ENCODE measurements at places on chromosomes 12 and 14.
A peak's percentile ranks its signal among the peaks of the same experiment; 100 is the strongest.

DNA sequence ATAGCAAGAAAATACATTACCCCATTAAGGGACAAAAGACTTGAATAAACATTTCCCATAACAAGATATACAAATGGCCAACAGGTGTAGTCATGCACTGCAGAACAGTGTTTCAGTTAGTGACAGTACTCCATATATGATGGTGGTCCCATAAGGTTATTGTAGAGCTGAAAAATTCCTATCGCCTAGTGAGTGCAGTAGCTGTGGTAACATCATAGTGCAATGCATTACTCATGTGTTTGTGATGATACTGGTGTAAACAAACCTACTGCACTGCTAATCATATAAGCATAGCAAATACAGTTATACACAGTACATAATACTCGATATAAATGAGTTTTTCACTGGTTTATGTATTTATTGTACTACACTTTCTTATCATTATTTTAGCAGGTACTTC lies 168.7 kb downstream of the C12orf75 start:
- DNase-seq, result no peak

GRCh38 chr12:61267474-61267873 lies 992.7 kb upstream of the USP15 start:
- no peak for DNase-seq

DNA sequence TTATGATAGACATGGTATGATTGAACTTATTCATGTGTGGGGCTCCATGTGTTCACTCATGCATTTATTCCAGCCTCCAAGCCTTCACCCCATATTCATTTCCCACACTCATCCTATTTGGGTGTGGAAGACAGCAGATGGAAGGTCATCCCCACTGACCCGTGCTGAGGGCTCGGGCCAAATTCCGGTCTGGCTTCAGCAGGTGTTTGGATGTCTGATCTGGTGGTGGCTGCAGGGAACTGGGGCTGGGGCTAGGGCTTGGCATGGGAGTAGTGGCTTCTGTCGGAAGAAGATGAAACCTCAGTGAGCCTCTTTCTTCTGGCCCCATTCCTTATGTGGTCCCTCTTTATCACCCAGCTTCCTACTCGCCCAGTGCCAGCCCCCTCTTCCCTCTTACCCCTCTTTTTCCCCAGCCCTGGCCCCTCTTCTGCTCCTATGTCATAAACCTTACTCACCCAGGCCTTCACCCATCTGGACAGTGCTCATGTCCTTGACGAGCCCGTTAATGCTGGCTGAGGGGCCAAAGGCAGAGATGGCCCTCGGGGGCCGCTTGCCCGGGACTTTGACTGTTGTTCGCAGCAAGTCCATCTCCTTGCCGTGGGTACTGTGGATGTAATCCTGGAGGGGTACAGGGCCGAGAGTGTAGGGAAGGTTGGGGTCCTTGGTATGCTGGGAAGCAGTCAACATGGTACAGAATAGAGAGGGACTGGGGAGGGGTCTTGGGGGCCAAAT lies 8.0 kb downstream of the AGAP2 start:
- no peak for DNase-seq

- peak; percentile 24 for DNase-seq
Observed at GRCh38 chr12:121579190-121579791, 1.5 kb downstream of the KDM2B start.

DNA sequence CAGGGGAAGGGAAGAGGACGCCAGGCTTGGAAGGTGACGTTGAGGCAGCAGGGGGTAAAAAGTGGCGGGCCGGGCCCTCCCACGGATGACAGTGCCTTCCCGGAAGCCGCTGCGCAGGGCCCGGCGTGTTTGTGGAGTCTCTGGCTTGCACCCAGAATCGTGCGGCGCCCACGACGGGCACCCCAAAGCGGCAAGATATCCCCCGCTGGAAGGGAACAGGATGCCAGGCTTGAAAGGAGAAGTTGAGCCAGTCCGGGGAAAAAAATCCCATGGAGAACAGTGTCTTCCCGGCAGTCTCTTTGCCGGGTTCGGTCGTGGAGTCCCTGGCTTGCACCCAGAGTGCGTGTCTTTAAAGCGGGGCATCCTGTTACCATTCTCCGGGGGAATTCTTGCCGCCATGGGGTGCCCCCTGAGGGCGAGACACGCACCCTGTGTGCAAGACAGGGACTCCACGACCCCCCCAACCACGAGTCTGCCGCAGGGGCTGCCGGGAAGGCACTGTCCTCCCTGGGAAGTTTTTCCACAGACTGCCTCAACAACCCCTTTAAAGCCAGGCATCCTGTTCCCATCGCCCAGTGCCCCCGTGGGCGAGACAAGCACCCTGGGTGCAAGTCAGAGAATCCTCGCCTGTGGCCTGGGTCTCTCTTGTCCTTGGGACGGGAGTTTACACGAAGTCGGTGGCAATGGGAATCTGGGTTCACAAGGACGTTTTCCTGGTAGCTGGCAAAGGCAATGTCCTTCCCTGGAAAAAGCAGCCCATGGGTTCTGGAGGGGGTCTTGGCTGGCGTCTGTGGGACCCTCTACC lies 156.1 kb upstream of the ALG10B start:
- DNase-seq, result no peak

GRCh38 chr12:76936275-76937193 lies 57.7 kb upstream of the CSRP2 start:
- DNase-seq, result no peak

- no peak for DNase-seq
Observed at GRCh38 chr12:29751676-29752075, 32.1 kb downstream of the TMTC1 start.

- no peak for DNase-seq
Observed at GRCh38 chr14:22226381-22226780, 362.6 kb downstream of the DAD1 start.

GRCh38 chr12:98352218-98352811 lies 163.1 kb upstream of the TMPO start:
- no peak for DNase-seq

- DNase-seq, result no peak
Observed at GRCh38 chr14:89085231-89085731, 260.8 kb downstream of the TTC8 start.

DNA sequence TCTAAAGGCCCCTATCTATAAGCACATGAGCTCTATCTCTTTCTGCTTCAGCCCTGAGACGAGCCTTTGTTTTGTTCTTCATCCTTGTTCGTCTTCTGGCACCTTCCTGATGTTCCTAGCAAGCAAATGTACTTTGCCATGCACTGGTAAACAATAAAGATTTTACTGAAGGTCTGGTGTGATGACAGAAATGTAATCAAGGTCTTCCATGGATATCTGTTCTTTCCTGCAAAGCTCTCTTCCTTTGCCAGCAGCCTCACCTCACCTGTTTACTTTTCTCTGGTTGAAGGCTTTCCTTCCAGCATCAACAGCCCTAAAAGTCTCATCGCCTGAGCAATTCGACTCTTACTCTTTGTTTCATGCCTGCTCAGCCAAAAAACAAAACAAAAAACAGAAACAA lies 330.3 kb downstream of the PCNX1 start:
- DNase-seq, result no peak

DNA sequence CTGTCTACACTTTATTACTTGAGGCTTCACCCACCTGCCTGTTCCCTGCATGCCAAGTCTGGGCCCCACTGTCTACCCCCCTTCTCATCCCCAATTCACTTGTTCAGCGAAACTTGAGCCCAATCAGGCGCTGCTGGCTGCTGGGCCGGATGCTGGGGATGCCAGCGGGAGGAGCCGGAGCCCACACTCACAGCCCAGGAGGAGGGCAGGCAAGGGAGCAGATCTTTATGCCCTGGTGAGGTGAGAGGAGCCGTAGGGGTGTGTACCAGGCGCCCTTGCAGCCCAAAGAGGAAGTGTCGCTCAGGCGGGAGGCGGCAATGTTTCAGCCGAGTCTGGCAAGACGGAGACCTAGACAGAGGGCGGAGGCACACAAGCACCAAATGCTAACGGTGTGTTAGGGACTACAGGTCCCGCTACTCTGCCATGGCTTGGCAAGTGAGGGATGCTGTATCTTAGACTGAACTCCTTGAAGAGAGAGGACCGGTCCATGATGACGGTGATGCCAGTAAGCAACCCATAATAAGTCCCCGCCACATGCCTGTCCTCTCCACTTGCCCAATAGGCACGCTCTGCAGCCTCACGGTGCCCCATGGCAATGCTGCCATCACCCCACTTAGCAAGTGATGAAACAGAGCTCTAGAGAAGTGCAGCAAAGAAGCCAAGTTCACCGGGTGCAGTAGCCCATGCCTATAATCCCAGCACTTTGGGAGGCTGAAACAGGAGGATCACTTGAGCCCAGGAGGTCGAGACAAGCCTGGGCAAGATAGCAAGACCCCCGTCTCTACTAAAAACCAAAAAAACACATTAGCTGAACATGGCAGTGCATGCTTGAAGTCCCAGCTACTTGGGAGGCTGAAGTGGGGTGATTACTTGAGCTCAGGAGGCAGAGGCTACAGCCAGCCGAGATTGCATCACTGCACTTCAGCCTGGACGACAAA lies 41.6 kb downstream of the LRRC74A start:
- DNase-seq, result peak; percentile 13

GRCh38 chr12:6632026-6632983 lies 3.5 kb downstream of the LPAR5 start:
- DNase-seq, result no peak

- DNase-seq, result peak; percentile 23
Observed at GRCh38 chr12:6563448-6564050, 4.5 kb downstream of the NOP2 start.

DNA sequence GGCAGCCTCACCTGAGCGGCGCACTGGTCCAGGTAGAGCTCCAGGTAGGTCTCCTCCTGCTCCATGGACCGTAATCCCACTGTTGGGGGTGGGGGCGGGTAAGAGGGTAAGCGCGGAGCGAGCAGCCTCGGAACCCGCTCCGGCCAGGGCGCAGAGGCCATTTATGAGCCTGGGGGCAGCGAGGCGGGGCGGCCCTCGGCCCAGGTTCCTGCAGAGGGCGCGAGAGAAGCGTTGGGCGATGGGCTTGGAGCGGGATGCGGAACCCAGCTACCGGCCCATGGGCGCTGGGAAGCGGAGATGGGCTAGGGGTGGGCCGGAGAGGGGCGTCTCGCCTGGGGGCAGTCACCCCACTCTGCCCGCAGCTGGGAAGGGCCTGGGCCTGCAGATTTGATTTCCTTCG lies at the start of gene TBPL2:
Gene TBPL2, minus strand, starts transcription at position 232 of the 400 bp plus-strand sequence. Its CDS starts 167 bp downstream, at position 65.
- no peak for DNase-seq

GRCh38 chr14:95471476-95471875 lies 45.0 kb downstream of the SYNE3 start:
- DNase-seq, result no peak

DNA sequence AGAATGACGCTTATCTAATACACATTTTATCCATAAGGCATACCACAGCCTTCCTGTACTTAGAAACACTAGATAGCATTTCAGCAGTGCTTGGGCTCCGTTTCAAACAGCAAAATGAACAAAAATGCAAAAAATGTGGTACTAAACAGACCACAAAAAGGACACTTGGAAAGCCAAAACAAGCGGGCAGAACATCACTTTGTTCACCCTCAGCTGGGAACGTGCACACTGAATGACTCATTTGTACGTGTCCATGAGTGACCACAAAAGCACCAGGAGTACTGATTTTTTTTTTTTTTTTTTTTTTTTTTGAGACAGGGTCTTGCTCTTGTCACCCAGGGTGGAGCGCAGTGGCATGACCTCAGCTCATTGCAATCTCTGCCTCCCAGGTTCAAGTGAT lies 8.9 kb upstream of the FOXN3 start:
- DNase-seq, result no peak

GRCh38 chr12:57729321-57729844 lies 9.2 kb downstream of the AGAP2 start:
- no peak for DNase-seq

- no peak for DNase-seq
Observed at GRCh38 chr14:93317875-93318807, 14.7 kb downstream of the BTBD7 start.

- no peak for DNase-seq
Observed at GRCh38 chr12:20805921-20806320, 4.6 kb upstream of the SLCO1B3 start.

GRCh38 chr12:69569236-69569635 lies 16.0 kb upstream of the CCT2 start:
- DNase-seq, result no peak

DNA sequence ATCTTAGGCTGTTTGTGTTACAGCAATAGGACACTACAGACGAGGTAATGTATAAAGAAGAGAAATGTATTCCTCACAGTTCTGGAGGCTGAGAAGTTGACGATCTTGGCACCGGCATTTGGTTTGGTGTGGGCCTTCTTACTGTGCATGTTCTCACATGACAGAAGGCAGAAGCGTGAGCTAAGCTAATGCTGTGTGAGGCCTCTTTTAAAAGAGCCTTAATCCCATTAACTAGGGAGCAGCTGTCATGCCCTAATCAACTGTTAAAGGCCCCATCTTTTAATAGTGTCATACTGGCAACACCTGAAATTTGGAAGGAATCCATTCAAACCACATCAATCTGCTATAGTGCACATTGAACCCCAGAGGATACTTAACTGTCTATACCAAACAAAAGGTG lies 992.9 kb downstream of the GALC start:
- DNase-seq, result no peak

DNA sequence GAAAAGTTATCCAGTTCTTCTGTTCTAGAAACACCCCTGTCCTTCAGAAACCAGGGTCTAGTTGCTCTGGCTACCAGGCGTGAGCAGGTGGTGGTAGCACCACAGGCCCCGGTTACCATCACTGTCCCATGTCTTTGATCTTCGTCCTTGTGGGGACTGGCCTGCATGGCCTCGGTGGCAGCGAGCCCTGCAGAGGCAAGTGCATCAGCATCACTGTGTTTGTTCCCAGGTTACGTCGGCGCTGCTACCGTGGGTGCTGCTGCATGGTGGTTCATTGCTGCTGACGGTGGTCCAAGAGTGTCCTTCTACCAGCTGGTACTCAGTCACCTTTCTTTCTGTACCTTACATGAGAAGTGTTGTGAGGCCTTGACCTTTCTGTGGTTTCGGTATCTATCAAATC lies 58.9 kb downstream of the ANAPC7 start:
- DNase-seq, result no peak

GRCh38 chr14:51609955-51610283 lies 41.8 kb upstream of the FRMD6 start:
- no peak for DNase-seq

GRCh38 chr14:97546491-97547230 lies 749.5 kb downstream of the VRK1 start:
- DNase-seq, result no peak

DNA sequence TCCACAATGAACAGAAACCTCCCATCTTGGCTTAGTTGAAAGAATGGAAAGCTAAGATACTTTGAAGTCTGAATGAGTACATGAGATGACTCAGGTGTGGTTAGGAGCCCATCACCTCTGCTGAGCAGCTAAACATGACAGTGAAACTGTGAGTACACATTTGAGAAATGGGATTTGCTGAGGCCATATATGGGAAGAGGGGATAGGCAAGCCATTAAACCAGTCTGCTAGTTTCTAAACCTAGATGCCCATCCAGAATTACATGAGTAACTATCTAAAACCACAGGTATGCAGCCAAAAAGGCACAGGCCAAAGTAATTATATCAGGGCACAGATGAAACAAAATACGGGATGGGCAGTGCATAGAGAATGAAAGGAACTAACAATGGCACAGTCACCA lies 41.2 kb downstream of the NKX2-1 start:
- no peak for DNase-seq

GRCh38 chr14:95500201-95500681 lies 16.2 kb downstream of the SYNE3 start:
- DNase-seq, result peak; percentile 87

GRCh38 chr12:15697201-15697600 lies 92.0 kb downstream of the EPS8 start:
- no peak for DNase-seq

Data from hippocampal formation (tissue), 2 donors.